Gastroesophageal sphincter (tissue), 4 donors: ENCODE measurements at places on chromosomes 5 and 9. TPM values are rescaled to one million over a fixed set of nuclear protein-coding genes. Genes with fewer than 3 reads are reported as not detected.
A peak's percentile ranks its signal among the peaks of the same experiment; 100 is the strongest.

DNA sequence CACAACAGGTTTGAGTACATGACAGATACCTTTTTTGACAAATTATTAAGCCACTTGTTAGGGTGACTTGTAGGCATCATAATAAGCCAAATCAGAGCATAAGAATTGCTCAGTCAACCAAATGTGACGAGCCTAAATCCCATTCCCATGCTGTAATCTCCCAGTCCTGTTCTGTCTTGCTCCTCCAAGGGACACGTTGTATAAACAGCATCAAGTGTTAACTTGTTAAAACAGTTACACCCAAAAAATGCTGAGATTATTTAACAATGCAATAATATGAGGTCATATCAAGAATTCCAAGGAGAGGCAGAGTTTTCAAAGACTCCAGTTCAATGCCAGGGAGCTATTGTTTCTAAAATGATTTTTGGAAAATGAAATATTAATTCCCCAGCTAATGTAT is 76.2 kb downstream of the SH3TC2 start:
- peak; percentile 51 for ATAC-seq

DNA sequence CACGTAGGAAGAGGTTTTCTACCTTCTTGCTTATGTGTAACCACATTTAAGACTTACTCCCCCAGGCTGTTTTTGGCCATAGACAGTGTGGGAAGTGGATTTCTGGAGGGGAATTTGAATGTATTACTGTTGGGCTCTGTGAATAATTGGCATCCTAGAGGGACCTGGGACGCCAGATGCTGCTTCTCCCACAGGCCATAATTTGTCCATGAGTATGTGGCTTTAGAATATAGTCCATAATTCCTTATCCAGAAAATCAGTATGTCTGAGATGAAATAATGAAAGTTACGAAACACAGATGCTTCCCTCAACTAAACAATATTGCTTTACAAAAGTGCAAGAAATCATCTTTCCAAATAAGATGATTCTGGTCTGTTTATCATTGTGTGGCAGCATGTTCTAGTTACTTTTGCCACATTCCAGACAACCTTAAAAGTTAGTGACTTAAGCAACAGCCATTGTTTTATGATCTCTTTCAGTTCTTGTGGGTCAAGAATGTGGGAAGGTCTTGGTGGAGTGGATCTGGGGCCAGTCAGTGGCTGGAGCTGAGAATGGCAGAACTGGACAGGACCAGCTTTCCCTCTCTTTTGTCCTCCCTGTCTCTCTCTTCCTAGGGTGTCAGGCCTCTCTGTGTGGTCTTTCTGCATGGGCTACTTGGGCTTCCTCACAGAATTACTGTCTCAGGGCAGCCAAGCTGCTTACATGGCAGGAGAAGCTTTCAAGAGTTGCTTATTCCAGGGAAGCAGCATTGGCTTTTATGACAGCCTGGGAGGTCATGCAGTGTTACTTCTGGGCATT is 79.4 kb downstream of the FBXL7 start:
- ATAC-seq: no peak

DNA sequence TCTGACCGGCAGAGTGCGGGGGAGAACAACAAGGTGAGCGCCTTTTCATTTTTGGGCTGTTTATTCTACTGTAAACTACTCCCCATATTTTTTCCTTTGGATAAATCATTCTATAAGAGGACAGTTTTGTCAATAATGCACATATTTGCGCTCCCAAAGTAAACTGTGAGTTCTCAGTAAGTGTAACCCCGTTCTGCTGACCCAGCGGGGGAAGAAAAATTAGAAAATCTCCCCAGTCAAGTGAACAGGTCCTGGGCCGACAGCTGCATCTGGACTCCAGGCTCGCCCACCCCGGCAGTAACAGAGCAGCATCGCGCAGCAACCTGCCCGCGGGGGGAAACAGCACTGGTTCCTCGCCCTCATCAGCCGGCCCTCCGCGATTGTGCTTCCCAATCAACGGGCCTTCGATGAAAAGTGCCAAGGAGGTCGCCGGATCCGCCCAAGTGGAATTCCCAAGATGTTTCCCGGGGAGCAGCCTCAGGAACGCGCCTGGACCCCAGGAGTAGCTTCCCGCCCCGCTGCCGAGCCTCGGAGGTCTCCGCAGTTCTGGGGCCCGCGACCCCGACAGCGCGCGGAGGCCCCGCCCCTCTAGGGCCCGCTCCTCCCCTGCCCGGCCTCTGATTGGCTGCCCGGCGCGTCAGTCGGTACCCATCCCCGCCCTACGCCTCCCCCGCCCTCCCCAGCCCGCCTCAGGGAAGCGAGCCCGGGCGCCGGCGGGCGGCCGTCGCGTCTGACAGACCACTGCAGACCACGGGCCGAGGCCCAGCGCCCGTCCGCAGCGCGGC is at the start of gene OTULINL:
OTULINL (plus strand) TSS at position 687 of the 785 bp plus-strand sequence. CDS start 103 bp downstream, outside the sequence.
- peak; percentile 94 for ATAC-seq

CDKN2B gene
- total RNA-seq: 9.4 TPM

GARIN3 gene
- total RNA-seq: not detected
